ENCODE measurements at places on chromosomes 6 and 20. TPM values are rescaled to one million over a fixed set of nuclear protein-coding genes. Genes with fewer than 3 reads are reported as not detected.

GRCh38 chr6:155108070-155108820 is 113.1 kb downstream of the TIAM2 start:
- DNase-seq: no peak

Gene SIM1
- total RNA-seq: not detected

DNA sequence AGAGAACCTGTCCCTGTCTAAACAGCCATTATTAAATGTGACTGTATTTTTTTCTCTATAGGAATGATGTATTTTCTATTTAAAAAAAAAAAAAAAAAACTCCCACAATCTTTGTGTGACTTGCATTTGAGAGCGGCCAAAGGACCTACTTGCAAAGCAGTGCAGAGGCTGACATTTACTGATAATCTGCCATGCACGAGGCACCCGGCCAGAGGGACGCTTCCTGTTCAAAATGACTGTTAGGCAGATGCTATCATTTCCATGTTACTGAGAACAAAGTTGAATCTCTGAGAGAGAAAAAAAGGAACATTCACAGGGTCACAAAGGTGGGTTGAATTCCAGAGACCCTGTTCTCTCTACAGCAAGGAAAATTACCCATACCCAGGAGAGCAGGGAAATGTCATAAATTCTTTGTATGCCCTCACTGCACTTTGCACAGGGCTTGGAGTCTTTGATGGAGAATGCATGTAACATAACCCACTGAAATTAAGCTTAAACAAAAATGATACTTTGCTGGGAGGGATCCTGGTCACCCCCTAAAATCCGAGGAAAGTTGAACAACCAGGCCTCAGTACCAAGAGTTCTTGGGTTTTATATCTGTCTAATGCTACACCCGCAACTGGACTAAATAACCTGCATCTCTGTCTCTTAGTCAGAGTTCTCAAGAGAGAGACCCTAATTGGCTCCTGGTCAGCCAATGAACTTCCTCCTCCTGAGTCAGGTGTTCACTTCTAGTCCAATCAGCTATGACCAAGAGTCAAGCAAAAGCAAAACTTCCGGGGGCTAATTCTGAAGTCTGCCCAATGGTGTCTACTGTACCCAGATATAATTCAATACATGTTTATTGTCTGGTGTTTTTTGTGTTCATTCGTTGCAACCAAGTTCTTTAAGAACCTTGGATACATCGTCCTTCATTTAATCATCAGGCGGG is 61.2 kb downstream of the GCLC start:
- DNase-seq: peak; percentile 26

Gene PPP1R14C
- not detected for total RNA-seq

DNA sequence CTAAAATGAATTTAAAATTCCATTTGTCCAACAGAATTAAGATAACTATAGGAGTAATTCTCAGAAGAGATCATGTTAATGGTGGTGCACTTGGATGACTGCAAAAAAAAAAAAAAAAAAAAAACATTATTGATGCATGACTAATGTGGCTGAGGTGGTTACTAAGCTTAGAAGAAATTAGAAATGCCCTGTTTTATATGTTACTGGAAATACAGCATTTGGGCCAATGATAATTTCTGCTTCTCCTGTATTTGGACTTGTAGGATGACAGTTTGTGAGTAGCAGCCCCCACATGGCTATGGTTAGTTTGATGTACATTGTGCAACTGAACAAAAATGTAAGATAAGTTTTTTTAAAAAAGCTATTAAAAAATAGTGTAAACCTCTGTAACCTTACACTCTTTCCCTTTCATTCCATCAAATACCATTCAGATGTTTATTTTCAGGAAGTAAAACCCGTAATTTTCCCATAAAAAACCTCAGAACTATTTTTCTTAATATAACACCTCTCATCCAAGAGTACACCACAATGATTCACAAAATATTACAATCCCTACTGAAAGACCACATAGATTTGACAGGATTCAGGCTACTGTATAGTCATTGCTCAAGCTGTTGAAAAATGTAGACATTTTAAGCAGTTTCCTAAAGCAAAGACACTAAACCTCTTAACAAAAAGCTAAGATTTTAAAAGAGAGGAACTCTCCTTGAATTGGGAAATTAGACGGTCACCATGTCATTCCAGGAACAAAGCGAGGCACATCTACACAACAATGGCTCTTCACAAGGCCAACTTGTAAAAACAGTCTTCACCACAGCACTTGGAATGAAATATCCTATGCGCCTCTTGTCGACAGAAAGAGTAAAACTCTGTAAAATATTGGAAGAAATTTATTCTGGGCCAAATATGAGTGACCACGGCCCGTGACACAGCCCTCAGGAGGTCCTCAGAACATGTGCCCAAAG is 83.0 kb downstream of the WDR27 start:
- DNase-seq: no peak

Gene MICB
- 9.0 TPM for total RNA-seq

GRCh38 chr6:9657994-9658393 is 756.9 kb downstream of the TFAP2A start:
- DNase-seq: no peak

GRCh38 chr6:140602431-140603248 is 1228.2 kb upstream of the CITED2 start:
- DNase-seq: no peak

Data from HepG2 (cell line).